Stimulated activated CD4-positive, alpha-beta T cell treated with anti-CD3 and anti-CD28 coated beads, Interleukin-1b, Interleukin-23, amount 100 ng/mL, for 24 hours (primary cell): ENCODE measurements at places on chromosomes 4 and X.

DNA sequence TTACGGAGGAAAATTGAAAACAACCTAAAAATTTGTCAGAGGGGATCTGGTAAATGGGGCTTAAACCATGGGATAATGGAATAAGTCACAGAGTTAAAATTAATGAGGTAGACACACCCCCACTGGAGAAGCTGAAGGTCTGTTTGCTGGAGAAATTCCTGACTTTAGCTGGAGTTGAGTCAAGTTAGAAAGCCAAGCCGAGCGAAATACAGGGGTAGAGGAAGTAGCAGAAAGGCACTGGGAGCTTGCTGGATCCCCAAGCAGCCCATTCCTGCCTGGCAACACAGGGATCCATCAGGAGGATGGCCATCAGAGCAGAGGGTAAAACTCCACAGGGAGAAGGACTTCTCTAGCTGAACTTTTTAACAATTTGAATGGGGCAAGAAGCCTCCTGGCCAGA lies 163.8 kb downstream of the ATRX start:
- no peak for DNase-seq

GRCh38 chr4:142360657-142361056 lies 485.4 kb downstream of the INPP4B start:
- DNase-seq = no peak

DNA sequence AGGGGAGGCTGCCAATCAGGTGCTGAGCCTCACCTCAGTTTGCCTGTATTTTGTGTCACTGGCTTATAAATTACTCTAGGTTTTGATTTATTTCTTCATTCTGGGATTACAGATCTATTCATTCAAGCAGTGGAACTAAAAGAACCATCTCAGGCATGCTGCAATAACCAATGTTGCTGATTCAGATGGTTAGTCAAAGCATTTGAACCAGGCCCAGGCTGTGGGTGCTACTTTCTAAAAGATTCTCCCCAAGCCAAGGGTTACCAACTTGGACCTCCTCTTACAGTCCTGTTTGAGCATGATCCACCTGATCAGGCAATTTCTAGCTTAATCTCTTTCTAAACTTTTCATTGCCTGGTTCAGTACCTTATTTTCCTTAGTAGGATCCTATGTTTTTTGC lies 67.2 kb downstream of the TMEM131L start:
- DNase-seq = no peak

DNA sequence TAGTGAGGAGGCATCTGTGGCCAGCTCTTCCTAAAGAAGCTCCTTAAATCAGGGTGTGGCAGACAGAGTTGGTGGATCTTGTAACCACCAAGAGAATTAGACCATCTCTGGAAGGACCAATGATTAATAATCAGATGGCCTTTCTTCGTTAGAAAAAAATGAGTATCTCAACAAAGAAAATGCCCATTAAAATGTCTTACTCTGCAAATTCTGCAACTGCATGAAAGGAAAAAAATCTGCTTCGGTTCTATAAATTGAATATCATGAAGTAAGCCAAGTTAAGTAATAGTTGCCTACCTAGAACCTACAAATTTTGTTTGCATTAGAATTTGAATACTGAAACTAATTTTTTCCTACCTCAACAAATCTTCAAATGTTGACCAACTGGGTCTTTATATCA lies 4.2 kb upstream of the DCLK2 start:
- no peak for DNase-seq

DNA sequence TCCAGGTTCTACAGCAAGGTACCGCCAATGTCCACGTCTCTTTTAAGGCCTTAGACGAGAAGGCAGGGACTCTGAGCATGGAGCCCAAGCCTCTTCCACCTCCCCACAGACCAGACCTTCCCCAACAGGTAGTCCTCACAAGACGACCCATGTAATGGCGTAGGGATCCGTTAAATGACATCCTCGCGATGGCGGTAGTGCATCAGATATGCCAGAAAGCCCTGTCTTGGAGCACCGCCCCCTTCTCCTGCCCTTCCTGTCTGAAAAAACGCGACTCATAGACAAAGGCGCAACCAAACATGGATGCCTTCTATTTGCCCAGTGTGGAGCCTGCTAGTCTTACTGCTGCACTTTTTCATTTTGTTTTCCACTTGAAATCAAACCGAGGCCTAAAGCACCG lies 185.4 kb downstream of the OR13H1 start:
- no peak for DNase-seq

DNA sequence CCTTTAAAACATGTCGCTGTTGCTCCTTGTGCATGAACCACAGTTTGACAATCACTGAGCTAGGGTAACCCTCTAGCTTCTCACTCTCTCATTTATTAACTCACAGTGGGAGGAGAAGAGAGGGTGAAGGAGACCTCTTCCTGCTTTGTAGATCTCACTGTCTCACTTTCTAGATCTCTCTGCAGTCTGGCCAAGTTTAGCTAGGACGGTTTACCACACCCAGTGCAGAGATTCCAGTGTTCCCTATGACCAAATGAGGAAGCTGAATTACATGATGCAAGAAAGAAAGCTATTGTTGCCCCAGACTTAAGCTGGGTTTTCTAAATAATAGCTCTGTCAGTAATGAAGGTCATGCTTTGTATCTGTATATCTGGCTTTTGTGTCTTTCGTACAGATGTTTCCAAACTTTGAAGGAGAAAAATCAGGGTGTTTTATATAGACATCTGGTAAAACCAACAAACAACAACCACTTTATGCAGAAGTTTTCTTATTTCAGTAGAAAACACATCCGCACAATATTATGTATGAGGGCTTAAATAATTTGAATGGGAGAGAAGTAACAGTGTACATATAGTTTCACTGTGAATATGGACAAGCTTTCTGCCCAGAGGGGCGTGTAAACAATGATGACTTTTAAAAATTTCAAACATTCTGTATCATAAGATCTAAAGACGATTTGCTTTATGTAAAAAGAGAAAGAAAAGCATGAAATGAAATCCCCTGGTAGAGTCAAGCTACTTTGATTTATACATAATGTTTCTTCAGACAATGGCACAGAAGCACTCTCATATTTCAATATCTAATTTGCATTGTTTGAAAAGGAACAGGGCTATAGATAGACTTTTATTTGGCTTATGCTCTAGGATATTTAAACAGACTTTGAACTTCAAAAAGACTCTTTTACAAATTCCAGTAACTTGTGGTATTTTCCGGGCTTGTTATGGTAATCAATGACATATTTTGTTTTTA lies 582.3 kb downstream of the FSTL5 start:
- no peak for DNase-seq

DNA sequence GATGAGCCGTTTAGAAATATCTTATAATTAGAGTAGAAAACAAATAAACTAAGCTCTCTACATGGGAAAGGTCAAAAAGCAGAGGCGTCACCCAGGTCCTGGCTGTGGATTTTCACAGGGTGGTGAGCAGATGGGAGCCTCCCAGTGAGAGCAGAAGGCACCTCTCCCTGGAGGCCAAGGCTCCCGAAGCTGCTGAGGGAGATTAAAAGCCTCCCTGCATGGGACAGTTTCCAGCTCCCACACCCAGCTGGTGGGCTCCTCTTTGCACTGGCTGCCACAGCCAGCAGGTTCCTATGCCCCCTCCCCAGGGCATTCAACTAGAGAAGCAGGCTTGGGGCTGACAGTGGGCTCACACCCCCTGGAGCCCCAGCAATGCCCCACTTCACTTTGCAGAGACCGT lies 55.2 kb upstream of the TBC1D9 start:
- DNase-seq = no peak

- no peak for DNase-seq
Observed at GRCh38 chr4:151418385-151418784, 9.4 kb downstream of the FHIP1A start.

GRCh38 chr4:8938623-8939022 lies 67.0 kb upstream of the HMX1 start:
- DNase-seq = no peak
